ENCODE measurements at places on chromosomes 7 and 10.

DNA sequence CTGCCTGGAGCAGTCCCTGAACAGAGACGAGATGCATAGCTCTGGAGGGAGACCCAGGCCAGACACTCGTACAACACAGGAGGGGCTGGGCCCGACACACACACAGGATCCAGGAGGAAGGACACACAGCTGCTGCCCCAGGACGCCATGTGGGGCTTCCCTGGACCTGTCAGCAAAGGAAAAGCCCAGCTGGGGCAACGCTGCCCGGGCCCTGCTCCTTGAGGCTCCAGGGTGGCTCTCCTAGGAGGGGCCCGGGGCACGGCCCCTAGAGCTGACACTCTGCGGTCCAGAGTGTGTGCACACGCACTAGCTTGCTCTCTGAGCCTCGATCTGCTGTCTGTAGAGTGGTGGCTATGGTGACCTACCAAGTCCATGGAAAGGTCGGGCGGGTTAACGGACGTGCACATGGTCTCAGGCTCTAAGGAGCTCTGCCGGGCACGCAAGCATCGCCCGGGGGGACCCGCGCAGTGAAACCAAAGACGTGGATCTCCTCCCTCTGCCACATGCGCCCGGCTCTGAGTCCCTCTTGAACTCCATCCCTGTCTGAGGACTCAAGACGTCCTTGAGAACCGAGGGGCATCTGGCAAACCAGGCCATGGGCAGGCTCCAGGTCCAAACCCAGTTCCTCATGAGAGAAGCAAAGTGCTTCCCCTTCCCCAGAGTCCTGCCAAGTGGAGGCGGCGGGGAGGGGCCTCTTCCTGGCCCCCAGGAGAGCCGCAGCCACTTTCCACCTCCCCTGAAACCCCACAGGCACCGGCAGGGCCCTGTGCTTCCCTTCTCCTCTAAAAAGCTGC is 279.0 kb downstream of the ELFN1 start:
- no peak for DNase-seq

GRCh38 chr10:8041284-8041991 is 13.1 kb upstream of the GATA3 start:
- DNase-seq = no peak

DNA sequence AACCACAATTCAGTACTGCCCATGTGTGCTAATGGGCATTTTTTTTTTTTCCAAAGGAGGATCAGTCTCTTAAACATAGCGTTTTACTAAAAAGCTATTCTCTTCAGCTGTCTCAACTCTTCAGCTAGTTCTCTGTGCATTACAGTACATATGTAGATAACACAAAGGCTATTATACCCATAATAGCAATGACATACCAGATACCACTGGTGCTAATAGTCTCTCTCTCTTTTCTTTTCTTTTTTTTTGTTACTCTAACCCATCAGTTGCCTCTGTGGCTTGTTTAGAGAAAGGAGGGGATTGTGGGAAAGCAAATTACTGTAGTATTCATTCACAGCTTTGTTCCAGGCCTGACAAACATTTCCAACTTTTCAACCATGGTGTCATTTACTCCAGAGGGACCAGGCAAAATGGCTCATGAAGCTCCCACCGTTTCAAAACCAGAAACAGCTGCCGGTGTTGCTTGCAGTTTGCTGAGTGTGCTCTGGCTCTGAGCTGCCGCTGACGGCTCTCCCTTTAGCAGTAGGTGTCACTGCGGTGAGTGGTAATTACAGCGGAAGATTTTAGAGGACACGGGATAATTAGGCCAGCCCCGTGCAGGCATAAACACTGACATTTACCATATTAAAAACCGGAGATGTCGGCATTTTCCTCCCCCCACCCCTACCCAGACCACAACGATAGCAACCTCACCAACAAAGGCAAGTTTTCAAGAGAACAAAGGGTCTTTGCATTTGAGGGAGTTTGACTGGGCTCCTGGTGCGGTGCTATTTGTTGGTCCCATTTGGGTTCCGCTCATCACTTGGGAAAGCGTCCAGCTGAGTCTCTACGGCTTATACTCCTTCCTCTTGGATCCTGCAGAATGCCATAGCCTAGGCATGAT is 1005.5 kb downstream of the KCNMA1 start:
- no peak for DNase-seq

GRCh38 chr7:135716677-135717238 is 11.2 kb downstream of the SLC13A4 start:
- DNase-seq = no peak

GRCh38 chr10:24873281-24873683 is 79.1 kb downstream of the PRTFDC1 start:
- DNase-seq = no peak

DNA sequence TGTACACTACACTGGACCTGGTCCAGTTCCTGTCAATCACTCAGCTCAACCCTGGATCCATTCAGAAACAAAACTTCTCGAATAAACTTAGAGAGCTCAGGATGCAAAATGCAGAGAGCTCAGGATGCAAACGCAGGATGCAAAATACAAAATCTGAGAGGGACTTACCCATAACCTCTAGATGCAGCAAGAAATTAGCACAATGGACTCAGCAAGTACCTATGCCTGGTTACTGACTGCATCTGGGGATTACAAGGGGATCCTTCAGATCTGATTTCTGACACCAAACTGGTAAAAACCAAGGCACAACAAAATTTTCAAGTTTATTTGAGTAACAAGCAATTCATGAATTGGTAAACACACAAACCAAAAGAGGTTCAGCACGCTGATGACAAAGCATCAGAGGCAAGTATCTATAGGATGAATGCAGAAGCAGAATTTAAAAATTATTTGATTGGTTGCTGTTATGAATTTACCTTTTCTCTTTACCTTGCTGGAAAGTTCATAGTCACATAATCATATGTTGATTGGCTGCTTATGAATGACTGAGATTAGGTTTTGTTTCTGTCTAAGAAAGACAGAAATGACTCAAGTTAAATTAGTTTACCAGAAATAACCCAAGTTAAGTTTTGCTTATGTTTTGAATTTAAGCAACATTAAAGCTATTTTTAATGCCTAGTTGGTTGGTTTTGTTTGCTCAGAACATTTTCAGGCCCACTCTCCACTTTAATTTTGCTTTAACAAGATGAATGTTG is 11.4 kb downstream of the GIMAP6 start:
- DNase-seq = no peak

DNA sequence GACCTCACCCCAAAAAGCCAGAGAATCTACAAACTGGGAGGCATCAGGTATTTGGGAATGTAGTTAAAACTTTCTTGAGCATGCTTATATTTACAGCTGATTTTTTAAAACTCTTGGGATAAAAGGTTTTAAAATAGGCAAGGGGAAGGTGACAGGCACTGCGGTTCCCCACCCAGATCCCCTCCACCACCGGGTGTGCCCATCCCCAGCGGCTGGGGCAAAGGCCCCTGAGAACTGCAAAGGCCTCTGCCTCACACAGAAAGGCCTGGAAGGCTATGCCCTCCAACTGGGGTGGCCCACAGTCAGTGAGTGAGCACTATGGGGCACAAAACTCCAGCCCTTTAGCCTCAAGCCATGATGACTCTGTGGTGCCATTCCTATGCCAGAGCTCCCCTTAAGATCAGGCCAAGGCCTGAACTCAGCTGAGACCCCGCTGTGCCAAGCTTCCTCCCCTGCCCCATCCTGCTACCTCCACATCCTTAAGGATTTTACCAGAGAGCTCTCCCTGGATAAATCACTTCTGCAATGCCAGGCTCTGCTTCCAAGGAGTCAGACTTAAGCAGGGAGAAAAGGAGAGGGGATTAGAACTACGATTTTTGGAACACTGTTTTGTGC is 299.1 kb downstream of the GRID1 start:
- no peak for DNase-seq

GRCh38 chr10:75312440-75312839 is 76.7 kb upstream of the COMTD1 start:
- no peak for DNase-seq

- DNase-seq = no peak
Measured at GRCh38 chr7:145031162-145031561, 195.3 kb upstream of the TPK1 start.

DNA sequence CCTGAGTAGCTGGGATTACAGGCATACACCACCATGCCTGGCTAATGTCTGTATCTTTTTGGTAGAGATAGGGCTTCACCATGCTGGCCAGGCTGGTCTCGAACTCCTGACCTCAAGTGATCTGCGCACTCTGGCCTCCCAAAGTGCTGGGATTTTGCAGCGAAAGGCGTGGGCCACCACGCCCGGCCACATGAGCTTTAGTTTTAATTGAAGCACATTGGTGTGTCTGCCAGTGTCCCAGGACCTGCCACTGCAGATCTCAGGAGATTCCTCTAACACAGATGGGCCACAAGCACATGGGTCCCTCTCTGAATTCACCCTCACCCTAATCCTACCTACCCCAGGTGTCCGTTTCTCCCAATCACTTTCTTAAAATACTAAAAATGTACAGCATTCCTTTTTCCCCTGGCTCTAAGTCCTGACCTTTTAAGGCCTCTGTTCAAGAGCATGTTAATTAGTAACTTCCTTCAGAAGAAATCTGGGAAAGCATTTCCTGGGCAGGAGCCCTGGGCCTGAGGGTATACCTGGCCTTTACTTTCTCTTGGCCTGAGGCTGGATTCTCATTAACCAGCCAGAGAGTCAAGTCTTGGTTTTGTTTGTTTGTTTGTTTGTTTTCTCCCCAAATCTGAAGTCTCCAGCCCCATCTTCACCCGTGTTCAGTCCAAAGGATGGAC is 82.6 kb downstream of the PRPF18 start:
- no peak for DNase-seq

DNA sequence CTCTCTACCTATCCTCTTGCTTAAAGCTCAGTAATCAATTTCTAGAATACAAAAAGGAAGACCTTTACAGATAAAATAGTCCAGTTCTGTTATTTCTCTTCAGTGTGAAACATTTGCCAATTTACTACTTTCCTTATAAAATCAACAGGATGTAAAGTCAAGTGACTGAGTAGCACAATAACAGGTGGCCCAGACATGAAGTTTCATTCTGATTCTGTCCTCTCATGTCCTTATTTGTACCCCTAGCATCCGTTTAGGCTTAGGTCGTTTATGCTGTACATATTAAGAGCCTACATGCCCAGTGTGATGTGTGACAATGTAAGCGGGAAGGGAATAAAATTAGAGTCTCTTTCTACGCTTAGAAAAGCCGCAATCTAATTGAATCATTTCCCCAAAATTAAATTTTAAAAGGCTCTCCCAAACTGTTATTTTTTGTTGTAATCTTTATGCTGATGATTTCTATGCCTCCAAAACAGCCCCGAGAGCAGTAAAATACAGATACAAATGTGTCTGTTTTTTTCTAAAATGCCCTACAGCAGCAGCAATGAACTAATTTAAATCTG is 29.1 kb downstream of the EPC1 start:
- no peak for DNase-seq

- DNase-seq = no peak
Measured at GRCh38 chr10:34498821-34499220, 316.3 kb downstream of the PARD3 start.

GRCh38 chr10:33137356-33138005 is 179.5 kb upstream of the ITGB1 start:
- DNase-seq = no peak

Measured in RKO (cell line).